Activated T-helper 1 cell treated with Interleukin-2 at 50 U/mL for 16 hours (primary cell): ENCODE measurements at places on chromosomes 4 and X.

DNA sequence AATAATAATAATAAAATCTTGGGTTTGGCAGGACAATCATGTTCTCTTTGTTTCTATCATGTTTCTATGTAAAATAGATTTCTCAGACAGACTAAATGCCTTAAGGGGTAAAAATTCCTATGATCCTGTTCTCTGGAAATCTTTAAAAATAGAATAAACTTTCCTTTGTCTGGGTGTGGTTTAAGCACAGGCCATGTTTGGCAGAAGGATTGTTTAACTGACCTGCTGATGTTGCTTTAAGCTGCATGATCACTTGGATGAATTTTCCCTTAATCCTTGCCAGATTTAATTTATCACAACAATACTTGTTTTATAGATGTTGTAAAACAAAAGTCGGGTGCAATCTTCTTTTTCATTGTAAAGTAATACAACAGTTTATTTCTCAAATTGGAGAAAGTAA, 341.7 kb upstream of the FAT1 start:
- DNase-seq, result no peak

DNA sequence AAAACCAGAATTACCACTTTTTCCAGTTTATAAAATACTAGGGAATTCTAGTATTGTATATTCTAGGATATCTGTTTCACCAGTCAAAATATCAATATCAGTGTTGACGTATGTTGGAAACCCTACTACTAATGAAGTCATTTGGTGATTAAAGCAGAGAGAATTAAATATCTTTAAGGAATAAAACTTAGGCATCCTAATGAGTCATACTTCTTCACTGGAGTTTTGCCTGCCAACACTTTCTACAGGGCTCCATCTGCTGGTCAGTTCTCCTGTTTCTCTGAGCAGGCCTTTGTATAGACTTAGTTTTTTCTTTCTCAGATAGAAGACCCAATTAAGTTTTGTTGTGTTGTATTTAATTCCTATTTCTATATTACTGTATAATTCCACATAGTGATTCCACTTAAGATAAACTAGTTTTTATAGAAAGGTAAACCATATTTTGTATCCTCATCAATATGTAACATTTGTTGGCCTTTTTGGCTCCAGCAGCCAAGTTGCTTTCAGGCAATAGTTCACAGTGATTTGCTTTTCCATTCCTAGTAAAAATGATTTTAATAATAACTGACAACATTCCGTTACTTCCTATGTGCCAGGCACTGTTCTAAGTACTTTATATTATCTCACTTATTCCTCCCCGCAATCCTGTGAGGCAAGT, 3.5 kb downstream of the AP1AR start:
- no peak for DNase-seq

DNA sequence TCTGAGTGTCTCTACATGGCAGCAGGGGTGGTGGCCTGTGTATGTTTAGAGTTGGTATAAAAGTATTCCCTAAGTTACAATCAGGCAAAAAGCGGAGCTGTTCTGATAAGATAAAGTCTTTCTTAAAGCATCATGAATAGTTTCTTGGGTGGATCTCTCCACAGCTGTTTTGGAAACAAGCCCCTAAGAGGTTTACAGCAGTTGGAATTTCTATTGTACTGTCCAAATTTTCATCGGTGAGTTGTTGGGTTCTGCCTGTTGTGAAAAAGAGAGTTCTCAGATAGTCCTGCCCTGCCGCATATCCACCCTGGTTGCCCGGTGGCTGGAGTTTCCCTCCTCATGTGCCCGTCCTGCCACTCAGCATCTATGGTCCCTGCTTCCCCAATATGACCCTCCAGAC, 50.1 kb downstream of the C4orf51 start:
- no peak for DNase-seq

DNA sequence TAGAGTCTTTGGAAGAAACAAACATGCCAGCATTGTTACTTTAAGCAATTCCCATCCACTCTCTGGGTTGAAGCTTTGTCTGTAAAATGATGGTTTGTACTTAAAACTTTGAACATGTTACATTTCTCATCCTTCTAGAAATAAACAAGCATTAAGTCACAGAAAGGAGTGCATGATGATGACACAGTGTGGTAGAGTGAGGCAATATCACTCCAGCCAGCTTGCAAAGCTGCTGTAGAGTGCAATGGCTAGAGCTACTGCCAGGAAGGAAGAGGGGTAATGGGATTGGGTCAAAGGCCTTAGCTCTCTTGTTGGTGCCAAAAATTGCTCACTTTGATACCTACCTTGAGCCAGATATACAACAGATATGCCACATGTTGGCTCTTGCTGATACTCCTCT, 12.3 kb upstream of the ENOX2 start:
- DNase-seq, result no peak

- DNase-seq, result no peak
Measured at GRCh38 chr4:136922066-136922465, 610.2 kb downstream of the PCDH18 start.

DNA sequence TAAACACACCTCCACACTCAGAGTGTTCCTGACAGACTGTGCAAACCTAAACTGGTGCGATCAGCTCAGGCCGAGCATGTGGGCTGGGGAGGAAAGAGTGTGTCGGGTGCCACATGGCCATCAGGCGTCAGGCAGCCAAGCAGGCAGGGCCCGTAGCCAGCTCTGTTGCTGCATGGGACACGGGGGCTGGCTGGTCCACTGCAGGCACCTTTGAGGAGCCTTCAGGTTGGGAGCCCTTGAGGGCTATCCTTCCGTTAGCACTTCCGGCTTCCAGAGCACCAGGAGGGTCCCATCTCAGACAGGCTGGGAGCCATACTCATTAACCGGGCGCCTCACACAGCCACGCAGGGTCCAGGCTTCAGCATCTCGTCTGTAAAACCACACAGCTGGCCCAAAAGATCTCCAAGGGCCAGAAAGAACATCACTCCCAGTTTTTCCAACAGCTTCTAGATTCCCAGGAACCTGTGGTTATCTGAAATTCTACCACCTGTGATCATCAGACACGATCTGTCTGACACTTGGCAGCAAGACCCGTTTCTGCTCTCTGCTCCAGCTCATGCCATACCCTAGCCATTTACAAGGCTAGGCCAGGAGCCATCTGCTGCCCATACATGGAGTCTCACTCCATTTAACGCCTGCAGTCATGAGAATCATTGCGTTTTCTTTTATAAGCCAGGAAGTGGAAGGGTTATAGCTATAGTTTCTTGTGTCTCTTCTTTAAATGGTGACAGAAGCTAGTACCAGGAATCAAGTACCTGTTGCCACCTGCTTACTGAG, 87.5 kb downstream of the NSUN7 start:
- no peak for DNase-seq

GRCh38 chr4:177596991-177597390, 154.8 kb upstream of the AGA start:
- no peak for DNase-seq

- no peak for DNase-seq
Measured at GRCh38 chr4:155687380-155687982, 20.8 kb downstream of the GUCY1A1 start.

DNA sequence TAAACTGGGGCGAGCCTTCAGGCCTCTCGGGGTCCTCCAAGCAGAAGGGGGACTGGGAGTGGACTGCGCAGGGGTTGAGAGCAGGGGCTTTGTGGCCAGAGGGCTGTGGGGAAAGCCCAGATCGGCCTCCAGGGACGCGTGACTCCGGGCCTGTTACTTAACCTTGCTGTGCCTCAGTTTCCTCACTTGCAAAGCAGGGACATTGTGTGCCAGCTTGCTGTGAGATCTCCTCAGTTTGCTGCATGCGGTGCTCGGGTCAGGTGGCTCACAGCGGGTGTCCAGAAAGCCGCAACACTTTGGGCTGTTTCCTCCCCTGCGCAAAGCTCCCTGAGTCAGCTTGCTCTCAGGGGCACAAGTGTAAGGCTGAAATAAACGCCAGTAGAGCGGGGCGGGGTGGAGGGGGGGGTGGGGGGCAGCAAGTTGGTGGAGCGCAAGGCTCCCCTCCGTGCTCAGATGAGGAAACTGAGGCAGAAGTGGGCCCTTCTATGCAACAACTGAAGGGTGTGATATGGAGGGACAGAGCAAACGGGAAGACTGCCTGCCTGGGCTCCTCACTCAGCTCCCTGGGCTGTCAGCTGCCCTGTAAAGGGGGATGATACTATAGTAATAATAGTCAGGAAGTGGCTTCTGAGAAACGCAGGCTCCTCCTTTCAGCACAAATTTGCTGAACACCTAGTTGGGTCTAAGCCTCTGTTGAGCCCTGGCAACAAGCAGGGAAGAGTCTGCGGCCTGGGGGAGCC, 101.0 kb downstream of the HMX1 start:
- DNase-seq, result no peak

- no peak for DNase-seq
Measured at GRCh38 chr4:79064806-79065205, 125.6 kb upstream of the PAQR3 start.

- DNase-seq, result no peak
Measured at GRCh38 chr4:109390115-109390768, 43.4 kb upstream of the SEC24B start.

- DNase-seq, result no peak
Measured at GRCh38 chr4:139525414-139525813, 30.6 kb downstream of the SETD7 start.

DNA sequence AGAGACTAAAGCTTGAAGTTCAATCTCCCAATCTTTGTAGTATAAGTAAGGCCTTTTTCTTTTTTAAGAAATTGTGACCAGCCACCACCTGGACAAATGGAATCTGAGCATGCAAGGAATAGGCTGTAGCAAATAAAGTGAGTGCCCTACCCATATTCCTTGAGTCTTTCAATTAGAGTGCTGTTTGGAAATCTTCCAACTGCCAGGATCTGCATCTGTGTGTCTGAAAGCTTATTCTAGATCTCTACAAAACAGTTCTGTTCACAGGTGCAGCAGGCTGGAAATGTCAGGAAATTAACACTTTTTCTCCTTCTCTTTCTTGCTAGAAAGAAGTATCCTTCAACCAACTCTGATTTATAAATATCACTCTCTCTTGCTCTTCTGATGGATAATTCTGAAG, 76.7 kb upstream of the NDST3 start:
- no peak for DNase-seq

GRCh38 chrX:22105231-22105630, 73.1 kb downstream of the PHEX start:
- DNase-seq, result no peak

DNA sequence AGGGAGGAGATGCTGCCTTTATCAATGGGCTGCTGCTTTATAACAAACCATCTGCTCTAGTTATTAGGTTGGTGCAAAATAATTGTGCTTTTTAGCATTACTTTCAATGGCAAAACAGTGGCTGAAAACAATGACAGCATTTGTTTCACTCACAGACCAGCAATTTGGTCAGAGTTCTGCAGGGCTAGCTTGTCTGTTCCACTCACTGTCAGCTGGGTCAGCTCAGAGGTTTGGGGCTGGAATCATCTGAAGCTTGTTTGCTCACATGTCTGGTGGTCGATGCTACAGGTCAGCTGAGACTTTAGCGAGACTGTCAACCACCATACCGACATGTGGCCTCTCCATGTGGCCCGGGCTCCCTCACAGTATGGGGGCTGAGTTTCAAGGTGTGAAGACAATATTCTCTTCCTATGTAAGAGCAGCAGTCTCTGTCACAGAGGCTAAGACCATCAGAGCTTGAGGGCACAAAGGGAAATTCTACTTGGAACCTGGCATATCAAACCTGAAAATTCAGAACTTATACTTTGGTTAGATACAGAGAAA, 81.3 kb upstream of the LIMCH1 start:
- no peak for DNase-seq

DNA sequence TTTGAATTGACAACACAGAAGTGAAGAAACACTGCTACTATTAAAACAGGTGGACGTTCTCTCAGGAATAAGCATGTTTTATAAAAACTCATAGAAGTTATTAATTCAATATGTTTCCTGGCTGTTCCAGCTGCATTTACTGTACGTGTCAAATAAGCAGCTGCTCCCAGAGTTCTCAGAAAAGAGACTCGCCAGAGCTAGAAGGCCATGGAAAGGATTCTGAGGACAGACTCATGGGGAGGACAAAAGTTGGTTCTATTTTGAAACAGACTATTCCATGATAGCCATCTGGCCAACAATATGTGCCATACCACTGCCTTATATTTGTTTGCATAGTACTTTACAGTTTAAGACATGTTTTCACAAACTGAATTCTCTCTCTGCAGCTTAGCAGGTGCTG, 136.5 kb downstream of the NR3C2 start:
- no peak for DNase-seq

DNA sequence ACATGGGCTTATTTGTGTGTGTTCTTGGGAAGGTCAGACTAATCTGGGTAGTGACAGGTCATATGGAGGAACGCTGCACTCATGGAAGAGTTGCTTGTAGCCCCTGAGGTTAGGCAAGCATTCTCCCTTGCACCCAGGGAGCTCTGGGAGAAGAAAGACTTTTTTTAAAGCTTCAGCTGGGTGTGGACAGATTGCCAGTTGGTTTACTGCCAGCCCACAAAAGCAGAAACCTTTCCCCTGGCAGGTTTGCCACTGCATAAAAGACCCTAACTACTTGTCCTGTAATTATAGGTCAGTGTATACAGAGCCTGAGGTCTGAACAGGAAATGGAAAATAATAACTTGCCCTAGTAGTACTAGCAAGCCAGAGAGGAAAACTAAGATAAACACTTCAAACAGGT, 7.4 kb upstream of the NFKB1 start:
- DNase-seq, result no peak

DNA sequence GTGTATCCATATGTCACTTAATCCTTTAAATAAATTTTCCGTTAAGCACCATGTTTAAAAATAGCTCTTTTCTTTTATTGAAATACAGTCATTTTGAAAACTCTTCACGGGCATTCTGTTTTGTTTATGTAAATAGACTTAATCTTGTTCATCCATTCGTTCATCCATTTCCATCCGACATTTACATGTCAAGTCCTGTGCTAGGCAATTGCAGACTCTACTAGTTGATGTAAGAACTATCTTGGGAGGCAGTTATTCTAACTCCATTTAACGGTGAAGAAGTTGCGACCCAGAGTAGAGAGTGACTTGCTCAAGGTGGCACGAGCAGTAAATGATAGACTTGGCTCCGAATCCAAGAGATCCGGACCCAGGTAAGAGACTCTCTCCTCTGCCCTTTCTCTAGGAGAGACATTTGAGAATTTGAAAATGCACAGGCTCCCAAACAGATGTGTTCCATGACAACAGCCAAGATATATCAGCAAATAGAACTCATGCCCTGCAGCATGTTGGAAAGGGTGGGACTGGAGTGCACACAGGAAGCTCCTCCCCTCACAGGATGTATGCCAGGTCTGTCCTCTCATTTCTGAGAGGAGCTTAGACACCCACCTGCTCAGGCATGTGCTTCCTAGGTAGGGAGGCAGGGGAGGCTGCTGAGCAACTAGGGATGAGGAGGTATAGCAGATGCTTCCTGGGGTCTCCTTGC, 64.5 kb downstream of the DRD5 start:
- DNase-seq, result no peak
